OCI-LY7 (cell line): ENCODE measurements at places on chromosomes 12 and 14. TPM values are rescaled to one million over a fixed set of nuclear protein-coding genes. Genes with fewer than 3 reads are reported as not detected.

- no peak for DNase-seq
These were observed 350.6 kb downstream of the CACNA1C start for GRCh38 chr12:2403221-2403976.

Gene LUM
- total RNA-seq = not detected in 2 replicates

DNA sequence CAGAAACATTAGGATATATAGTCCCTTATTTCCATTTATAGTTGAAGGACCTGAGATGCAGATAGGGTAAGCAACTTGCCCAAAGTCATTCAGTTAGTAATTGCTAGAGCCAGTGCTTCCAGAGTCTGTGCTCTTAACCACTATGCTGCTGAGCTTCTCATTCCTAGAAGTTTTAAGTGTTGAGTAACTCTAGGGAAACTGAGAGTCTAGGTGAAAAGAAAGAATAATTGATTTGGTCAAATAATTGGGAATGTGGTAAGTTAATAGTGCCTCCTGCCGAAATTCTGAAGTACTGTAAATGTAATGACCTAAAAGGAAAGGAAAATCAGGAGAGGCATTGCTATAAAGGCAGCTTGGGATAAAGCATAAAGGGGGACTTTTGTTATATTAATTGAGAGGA, 14.1 kb downstream of the PYROXD1 start:
- no peak for DNase-seq

Gene PRB3
- total RNA-seq = not detected in 2 replicates

DNA sequence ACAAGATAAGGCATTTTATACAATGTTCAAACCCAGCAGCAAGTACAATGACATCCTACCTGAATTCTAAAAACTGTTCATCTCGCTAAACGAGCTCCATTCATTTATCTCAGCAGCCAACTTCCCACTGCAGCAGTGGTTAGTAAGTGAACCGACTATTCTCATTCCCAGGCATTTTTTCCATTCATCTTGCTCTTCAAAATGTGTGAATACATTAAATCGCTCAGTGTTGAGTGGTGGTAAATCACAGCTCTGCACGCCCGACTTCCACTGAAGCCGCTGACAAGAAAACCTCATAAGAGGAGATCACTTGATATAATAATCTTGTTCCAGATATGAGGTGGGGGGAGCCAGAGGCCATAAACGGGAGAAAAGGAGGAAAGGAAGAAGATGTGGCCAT, 746.2 kb upstream of the USP15 start:
- no peak for DNase-seq

DNA sequence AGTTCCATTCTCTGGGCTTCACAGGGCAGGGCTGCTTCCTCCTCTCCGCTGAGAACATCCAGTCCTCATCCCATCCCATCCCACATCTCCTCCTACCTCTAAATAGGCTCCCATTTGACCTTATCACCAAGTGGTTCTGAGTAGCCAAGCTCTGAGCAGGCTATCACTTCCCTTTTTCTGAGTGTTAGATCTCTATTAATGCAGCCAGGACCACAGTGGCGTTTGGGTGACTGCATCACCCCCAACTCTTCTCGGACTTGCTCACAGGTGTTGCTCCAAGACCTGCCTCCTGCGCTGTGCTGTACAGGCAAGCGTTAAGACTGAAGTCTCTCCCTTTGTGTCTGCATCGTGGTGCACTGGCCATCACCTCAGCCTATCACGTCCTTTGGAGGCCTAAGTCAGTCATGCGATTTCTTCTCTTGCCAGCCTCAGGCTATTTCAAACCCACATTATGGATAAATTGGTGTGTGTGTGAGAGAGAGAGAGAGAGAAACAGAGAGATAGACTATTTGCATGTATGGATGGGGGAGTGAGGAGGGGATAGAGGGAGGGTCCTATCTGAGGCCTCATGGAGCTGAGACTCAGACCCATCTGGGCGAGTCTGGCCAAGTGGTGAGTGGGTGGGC, 12.4 kb upstream of the HHIPL1 start:
- peak; percentile 63 for DNase-seq

Gene PEBP1
- total RNA-seq = 138 and 154 TPM in 2 replicates

- DNase-seq = no peak
These were observed 179.0 kb downstream of the SLC41A2 start for GRCh38 chr12:104779134-104779533.

GRCh38 chr12:100447381-100447780, 26.3 kb upstream of the NR1H4 start:
- no peak for DNase-seq

Gene MYF6
- not detected in 2 replicates for total RNA-seq

- peak; percentile 72 for DNase-seq
These were observed 3.3 kb downstream of the ARHGAP9 start for GRCh38 chr12:57476162-57476992.

Gene REM2
- total RNA-seq = 1.5 and 2.1 TPM in 2 replicates

Gene KRT5
- total RNA-seq = 0.74 and 0.91 TPM in 2 replicates

DNA sequence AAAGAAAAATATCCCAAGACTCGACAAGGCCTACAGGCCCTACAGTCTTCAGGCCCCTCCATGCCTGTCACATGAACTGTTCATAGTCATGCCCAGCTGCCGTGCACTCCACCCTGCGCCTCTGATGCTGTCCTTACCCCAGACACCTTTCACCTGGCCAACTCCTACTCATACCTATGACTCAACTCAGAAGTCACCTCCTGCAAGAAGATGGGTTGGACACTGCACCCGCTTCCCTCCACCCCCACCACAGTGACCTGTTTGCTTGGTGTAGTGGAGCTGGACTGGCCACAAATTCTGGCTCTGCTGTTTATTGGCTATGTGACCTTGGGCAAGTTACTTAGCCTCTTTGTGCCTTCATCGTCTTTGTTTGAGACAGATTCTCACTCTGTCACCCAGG, 56.2 kb downstream of the PHETA1 start:
- DNase-seq = no peak

DNA sequence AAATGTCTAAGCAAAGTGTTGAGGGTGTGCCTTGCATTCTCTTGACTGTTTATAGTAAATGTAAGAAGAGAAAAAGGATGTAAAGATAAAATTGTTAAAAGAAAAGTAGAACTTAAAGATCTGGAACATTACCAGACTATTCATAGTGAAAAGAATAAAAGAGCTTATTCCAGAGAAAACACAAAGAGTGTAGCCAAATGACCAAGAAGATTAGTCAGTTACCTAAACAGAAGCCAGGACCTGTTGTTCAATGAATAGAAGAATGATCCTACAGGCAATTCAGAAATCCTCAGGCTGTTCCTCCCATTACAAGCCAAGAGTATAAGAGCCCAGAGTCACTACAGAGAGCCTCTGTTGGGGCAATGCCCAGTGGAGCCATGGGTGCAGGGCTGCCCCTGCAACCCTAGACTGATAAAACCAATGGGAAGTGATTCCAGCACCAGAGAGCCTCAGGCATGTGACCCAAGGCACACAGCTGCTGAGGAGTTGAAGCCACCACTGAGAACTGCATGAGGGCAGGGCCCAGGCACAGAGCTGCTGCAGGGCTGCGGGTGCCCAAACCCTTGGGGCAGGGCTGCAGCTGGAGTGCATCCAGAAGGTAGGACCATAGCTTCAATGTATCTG, 91.1 kb upstream of the SLC38A4 start:
- DNase-seq = no peak

Gene LRIG3
- not detected in 2 replicates for total RNA-seq

DNA sequence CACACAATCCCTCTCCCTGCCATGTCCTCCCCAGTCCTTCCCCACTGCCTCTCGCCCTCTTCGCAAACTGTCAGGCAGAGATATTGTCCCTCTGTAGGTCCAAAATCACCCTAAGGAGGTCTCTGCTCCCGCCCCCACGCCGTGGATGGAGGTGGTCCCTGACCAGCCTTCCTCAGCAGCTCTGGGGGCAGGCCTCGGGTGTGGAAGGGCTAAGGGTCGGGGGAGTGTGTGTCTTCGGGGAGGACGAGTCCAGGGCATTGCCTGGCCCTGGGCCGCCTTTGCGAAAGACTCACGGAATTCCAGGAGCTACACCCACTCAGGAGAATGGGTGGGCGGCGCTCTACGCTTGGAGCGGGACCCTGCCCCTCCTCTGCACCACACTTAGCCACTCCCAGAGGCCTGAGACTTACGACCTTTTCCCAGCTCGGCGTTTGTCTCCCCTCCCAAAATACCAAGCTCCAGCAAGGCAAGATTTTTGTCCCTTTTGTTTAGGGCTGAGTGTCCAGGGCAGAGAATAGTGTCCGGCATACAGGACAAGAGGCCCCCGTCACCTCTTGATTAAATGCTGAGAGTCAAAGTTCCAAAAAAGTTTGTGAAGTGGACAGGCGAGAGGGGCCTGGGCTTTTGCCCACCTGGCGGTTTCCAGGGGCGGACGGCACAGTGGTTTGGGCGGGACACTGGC, 881 bp downstream of the PYGL start:
- DNase-seq = no peak

- peak; percentile 67 for DNase-seq
These were observed 17.8 kb upstream of the OXA1L start for GRCh38 chr14:22748631-22749068.

- DNase-seq = no peak
These were observed 992.9 kb downstream of the GALC start for GRCh38 chr14:87000081-87000480.

Gene FAM90A1
- total RNA-seq = not detected in 2 replicates

DNA sequence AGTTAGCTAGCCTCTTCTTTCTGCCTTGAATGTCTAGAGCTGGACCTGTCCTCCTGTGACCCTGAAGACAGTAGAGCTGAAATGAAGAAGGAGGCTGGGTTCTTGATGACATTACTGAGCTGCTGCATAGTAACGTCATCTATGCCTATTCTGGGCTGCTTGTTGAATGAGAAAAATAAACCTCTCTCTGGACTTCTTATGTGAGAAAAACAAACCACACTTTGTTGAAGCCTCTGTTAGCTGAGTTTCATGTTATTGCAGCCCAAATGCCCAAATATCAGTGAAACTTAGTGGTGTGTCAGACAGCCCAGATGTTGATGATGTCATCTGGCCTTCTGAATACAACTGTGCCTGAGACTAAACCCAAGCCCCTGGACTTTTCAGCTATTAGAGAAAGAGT, 67.0 kb upstream of the MAX start:
- DNase-seq = peak; percentile 46

GRCh38 chr14:63454863-63455622, 88.1 kb downstream of the PPP2R5E start:
- DNase-seq = no peak
